ENCODE measurements at places on chromosomes 3 and 15.

GRCh38 chr15:43329217-43329959 is 985 bp downstream of the LCMT2 start:
- peak; percentile 10 for DNase-seq

DNA sequence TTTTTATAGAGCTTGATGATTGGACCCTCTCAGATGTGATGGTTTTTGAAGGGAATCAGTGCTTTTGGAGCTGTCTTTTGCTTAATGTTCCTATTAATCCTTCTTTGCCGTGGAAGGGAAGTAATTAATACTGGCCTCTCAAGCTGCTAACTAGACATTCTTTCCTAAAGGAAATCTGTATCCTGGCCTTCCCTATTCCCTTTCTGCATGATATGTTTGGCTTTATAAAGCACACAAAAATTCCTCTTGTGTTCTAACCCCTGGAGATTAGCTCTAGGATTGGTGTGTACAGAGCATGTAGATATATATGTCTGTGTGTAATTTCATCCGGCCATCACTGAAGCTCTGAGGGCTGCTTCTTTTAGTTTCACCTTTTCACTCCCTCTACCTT is 6.9 kb downstream of the ATXN7 start:
- no peak for DNase-seq

DNA sequence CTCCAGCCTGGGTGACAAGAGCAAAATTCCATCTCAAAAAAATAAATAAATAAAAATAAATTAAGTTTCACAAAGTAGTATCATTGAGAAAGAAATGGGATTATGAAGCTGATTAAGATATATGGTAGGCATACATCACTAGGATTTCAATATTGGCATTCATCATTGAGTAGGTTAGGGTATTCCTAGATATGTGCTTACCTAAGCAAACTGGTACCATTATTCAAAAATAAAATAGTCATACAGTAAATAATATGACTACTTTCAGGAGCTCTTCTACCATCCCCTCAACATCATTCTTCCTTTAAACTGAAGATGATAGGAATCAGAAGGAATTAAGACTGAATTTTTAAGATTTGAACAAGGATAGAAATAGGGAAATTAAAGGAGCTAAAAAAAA is 66.6 kb downstream of the FRMD5 start:
- DNase-seq, result no peak

GRCh38 chr15:92184142-92184541 is 209.5 kb upstream of the ST8SIA2 start:
- DNase-seq, result no peak

- no peak for DNase-seq
Observed at GRCh38 chr15:74275957-74276356, 39.8 kb downstream of the CCDC33 start.

GRCh38 chr15:77898811-77899730 is 178.4 kb downstream of the TBC1D2B start:
- DNase-seq, result no peak

GRCh38 chr3:119085070-119085439 is 50.4 kb upstream of the IGSF11 start:
- no peak for DNase-seq

DNA sequence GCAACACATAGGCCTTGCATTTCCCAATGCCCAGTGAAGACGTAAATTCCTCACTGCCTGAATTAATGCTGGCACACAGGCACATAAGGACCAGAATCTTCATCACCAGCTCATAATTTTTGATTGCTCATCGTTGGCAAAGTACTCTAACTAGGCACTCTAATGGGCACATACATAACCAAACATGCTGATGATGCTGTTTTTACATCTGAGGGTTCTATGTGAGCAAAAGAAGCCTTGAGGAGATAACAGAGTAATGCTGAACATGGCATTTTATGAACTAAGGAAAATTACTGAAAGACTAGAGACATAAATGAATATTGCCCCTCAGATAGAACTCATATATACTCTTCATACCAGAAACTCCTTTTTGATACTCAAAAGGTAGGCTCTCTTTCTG is 387.4 kb downstream of the EPHA6 start:
- no peak for DNase-seq

DNA sequence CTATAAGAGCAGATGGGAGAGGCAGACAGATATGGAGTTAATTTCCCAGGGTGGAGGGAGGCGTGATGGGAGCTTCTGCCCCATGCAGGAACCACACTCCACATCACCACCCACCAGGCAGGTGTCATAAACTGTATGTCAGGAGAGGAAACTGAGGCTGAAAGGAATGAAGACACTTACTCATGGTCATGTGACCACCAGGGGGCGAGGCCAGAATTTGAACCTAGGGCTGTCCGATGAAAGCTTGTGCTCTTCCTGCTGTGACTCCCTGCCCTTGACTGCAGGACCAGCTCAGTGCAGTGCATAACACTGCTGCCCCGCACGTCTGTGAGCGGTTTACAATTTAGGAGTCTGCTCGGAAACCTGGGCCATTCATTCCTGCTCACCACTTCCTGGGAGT is 28.8 kb downstream of the NUP210 start:
- no peak for DNase-seq

DNA sequence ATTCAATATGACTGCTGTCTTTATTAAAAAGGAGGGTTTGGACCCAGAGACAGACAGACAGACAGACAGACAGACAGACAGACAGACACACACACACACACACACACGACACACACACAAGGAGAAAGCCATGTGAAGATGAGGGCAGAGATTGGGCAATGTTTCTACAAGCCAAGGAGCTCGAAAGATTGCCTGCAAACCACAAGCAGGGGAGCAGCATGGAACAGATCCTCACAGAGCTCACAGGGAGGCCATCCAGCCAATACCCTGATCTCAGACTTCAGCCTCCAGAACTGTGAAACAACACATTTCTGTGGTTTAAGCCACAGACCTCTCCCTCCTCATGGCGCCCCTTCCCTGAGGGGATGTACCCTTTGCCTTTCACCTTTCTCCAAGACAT is 35.8 kb upstream of the ABHD2 start:
- DNase-seq, result no peak

DNA sequence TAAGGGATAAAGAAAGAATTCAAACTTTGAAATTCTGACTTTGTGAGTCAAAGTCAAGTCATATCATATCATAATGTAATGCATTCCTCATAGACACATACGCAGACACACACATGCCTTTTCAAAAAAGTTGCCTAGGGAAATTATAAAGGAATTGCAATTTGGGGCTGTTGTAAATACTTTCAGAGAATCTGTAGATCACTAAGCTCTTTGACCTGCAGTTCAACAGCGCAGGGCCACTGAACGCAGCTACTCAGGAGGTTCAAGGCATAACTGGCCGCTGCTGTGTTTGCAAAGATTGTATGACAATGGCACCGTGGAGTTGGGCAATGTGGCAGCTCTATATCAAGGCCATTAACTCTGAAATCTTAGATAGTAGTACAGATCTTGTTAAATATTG is 188.4 kb upstream of the THRB start:
- DNase-seq, result no peak

DNA sequence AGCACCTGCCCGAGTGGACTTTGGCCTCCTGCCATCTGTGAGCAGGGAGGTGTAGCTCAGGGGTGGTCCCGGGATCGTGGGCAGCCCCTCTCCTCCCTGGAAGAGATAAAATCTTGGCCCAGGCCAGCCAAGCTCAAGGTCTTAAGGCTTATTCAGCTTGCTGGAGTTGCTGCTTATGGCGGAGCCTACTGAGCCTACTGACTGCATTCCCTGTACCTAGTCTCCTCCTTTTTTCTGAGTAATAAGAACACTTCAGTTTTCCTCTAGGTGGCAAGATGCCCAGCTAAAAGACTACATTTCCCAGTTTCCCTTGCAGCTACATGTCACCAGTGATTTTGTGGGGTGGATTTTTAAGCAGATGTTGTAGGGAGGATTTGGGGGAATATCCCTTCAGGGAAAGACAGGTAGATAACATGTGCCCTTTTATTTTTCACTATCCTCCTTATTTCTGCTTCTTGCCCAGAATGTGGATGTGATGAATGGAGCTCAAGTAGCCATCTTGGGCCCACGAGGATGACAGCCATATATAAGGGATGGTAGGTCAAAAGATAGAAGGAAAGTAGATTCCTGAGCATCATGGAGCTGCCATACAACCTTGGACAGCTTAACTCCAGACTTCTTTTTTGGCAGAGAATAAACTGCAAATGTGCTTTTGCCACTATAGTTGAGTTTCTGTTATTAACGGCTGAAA is 41.4 kb upstream of the INSYN1 start:
- DNase-seq, result peak; percentile 30

DNA sequence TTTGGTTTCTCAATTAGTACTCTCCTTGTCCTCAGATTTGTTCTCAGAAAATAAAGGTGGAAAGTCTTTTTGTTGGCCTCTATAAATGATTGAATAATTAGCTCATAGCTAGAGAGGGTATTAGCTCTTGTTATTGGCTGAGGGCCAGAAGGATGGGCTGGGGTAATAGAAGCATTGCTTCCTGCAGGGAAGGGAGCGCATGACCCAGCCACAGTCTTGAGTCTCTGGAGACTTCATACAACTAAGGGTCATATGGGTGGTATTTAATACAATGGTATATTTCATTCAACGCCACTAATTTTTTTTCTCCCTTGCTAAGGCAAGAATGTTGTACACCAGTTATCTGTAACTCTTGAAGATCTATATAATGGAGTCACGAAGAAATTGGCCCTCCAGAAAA is 8.4 kb downstream of the DNAJA4 start:
- no peak for DNase-seq

DNA sequence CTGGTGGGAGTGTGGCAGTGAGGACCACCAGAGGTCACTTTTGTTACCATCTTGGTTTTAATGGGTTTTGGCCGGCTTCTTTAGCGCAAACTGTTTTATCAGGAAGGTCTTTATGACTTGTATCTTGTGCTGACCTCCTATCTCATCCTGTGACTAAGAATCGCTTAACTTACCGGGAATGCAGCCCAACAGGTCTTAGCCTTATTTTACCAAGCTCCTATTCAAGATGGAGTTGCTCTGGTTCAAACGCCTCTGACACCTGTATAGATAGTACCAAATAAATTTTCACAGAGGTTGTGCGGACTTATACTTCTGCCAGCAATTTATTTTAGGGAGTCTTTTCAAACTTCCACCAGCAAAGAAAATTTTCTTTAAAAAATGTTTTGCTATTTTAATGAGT is 13.6 kb upstream of the SLCO3A1 start:
- no peak for DNase-seq
